Ascending aorta (tissue), 2 donors: ENCODE measurements at places on chromosomes 11 and 22. TPM values are rescaled to one million over a fixed set of nuclear protein-coding genes. Genes with fewer than 3 reads are reported as not detected.

RAG1 gene
- under 0.01 TPM for total RNA-seq

TH gene
- total RNA-seq = not detected

KCNQ1 gene
- 2.3 TPM for total RNA-seq

PTDSS2 gene
- 185 TPM for total RNA-seq

RFPL1 gene
- total RNA-seq = not detected

ZNF143 gene
- total RNA-seq = 2.7 TPM

GLB1L3 gene
- not detected for total RNA-seq

TYR gene
- not detected for total RNA-seq

SSTR3 gene
- total RNA-seq = not detected

TSSK2 gene
- total RNA-seq = not detected

CBLIF gene
- total RNA-seq = 2.6 TPM

DSCAML1 gene
- not detected for total RNA-seq

CD6 gene
- total RNA-seq = not detected

SLC25A1 gene
- total RNA-seq = 89.3 TPM

RBMXL2 gene
- not detected for total RNA-seq

CRYAB gene
- 288 TPM for total RNA-seq

NARS2 gene
- 7.8 TPM for total RNA-seq

SCT gene
- total RNA-seq = not detected

GTSE1 gene
- total RNA-seq = not detected

IGSF9B gene
- 162 TPM for total RNA-seq

KDM4E gene
- not detected for total RNA-seq

PLAAT5 gene
- 0.21 TPM for total RNA-seq

FAM180B gene
- not detected for total RNA-seq

OR52B4 gene
- not detected for total RNA-seq
